Activated T-cell treated with anti-CD3 and anti-CD28 coated beads, Interleukin-2, amount 50 U/mL, for 48 hours (primary cell): ENCODE measurements at places on chromosomes 3 and 15.

DNA sequence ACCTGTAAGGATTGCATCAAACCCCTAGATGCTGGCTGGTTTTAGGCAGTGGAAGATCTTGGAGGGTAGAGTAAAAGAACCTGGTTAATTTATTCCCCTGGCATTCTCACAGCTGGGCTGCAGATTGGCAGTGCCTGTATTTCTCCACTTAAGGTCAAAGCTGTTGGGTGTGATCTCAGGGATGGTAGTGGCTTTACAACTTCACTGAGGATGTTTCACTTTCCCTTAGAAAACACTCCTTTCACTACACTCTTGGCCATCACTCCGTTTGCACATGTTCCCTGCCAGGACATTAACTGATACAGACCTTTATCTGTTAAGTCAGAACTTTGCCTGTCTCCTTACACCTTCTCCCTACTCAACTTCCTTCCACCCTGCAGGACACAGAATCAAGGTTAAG, 779.1 kb upstream of the SEMA6D start:
- no peak for DNase-seq

- no peak for DNase-seq
Observed at GRCh38 chr3:43686333-43686699, 4.4 kb upstream of the ABHD5 start.

DNA sequence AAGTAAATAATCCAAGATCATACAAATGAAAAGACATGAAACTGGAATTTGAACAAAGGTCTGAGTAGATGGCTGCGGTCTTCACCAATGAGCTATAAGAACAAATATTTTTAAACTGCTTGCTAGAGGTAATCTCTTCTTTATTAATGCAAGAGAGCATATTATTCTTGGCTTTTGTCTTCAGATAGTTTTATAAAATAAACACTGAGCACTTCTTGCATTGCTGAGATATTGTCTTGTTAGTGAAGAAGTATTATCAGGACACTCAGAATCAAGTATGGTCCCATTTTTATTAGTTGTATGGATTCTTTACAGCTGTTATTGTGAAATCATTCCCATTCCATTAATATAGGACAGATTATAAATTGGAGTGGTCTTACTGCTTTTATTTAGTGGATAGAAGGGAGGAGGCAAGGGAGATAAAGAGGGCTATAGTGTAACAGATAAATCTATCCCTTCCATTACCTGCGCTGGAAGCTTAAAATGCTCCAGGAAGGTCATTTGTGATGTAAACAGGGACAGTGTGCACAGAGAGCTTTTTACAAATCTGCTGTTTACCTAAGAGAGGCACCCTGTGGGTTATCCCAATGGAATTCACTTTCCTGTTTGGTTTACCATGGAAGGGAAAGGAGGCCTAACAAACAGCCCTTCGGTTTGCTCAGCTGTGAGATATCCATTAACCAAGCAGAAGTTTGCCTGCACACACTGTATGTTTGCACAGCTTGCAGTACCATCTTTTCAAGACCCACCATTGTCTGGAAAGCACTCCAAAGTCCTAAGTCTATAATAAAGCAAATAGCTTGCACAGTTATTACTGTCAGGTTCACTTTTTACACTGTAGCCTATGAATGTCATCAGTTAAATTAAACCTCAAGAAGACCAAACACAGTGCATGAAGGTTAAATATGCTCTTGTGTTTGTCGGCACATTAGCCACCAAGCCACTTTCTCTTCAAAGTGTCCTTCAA, 347.7 kb upstream of the TGFBR2 start:
- no peak for DNase-seq

- DNase-seq: no peak
Observed at GRCh38 chr15:92924216-92924615, 24.1 kb downstream of the CHD2 start.
